ENCODE measurements at places on chromosomes 11 and 22. TPM values are rescaled to one million over a fixed set of nuclear protein-coding genes. Genes with fewer than 3 reads are reported as not detected.

MIAT gene
- total RNA-seq: 0.39 TPM

PSMD13 gene
- 173 TPM for total RNA-seq

MS4A6E gene
- not detected for total RNA-seq

TSPAN32 gene
- 2.7 TPM for total RNA-seq

NECTIN1 gene
- total RNA-seq: 7.7 TPM

ZNF214 gene
- 3.5 TPM for total RNA-seq

KRTAP5-2 gene
- not detected for total RNA-seq

CBLIF gene
- total RNA-seq: not detected

GRCh38 chr22:44594951-44595350, 96.9 kb upstream of the RTL6 start:
- DNase-seq: no peak

GRCh38 chr11:62931499-62932278, 10.5 kb upstream of the CHRM1 start:
- DNase-seq: peak; percentile 43

DNA sequence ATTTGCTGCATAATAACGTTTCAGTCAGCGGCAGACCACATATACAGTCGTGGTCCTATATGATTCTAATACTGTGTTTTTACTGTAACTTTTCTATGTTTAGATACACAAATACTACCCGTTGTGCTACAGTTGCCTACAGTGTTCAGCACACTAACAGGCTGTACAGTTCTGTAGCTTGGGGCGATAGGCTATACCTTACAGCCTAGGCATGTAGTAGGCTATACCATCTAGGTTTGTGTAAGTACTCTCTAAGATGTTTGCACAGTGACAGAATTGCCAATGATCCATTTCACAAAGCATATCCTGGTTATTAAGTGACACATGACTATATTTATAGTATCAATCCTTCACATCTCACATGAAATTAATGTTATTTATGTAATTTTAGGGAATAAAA, 78.2 kb downstream of the YAP1 start:
- DNase-seq: no peak

GRCh38 chr11:119483881-119484371, 61.0 kb upstream of the THY1 start:
- no peak for DNase-seq

DNA sequence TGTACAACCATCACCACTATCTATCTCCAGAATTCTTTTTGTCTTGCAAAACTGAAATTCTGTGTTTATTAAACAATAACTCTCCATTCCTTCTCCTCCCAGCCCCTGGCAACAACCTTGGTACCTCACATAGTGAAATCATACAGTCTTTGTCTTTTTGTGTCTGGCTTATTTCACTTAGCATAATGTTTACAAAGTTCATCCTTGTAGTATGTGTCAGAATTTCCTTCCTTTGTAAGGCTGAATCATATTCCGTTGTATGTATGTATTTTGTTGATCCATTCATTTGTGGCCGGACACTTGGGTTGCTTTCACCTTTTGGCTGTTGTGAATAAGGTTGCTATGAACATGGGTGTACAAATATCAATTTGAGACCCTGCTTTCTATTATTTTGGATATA, 243.7 kb upstream of the TBCEL start:
- DNase-seq: no peak

DNA sequence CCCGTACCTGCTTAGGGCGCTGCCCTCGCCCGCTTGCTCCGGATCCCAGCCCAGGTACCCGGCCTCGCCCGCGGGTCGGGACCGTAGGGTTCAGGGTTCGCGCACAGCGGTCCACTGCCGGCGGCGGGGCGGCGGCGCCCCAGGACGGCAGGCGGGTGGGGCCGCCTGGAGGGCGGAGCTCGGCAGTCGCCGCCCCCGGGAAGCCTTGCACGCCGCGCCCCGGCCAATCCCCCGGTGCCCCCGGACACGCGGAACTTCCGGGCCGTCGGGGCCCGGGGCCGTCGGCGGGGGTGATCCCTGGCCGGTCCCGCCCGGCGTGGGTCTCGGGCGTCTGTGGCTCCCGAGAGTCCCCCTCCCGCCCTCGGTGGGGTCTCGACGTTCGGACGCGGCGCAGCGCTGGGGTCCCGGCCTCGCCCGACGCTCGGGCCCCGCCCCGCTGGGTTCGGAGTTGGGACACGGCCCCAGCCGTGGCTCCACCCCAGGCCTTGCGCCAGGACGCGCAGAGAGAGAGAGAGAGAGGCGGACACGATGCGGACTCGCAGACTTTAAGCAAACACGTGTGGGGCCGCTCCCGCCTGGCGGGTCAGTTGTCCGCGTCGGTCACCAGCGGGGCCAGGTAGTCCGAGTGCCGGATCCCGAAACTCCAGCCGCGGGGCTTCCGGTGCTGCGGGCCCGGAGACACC, at the start of gene TYMP:
TYMP (minus strand) TSS at position 116 of the 683 bp plus-strand sequence. CDS start 303 bp downstream, outside the sequence.
- peak; percentile 83 for DNase-seq

DNA sequence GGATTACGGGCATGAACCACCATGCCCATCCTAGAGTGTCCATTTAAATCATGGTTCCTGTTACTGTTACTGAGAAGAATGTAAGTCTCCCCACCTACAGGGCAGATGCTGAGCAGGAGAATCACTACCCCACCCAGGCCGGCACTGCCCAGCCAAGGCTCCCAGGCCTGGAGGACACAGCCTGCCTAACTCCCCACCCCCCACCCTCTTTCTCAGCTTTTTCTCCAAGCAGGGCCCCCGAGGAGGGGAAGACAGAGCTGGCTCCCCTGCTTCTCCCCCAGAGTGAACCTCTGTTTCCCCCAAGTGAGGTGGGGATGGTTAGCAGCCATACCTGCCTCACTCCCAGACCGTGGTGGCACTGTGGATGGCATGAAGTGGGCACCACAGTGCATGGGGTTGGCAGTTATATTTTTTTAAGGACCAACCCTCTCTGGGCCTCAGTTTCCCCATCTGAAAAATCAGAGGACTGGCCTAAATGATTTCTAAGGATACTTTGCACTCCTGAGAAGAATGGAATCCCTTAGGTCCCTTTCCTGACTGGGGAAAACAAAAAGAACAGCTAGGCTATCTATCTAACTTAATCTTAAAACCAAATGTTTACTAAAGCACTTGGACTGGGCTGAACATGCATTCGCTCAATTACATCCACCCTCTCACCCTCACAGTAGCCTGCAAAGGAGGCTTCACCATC, 5.0 kb downstream of the CBX7 start:
- DNase-seq: no peak

DNA sequence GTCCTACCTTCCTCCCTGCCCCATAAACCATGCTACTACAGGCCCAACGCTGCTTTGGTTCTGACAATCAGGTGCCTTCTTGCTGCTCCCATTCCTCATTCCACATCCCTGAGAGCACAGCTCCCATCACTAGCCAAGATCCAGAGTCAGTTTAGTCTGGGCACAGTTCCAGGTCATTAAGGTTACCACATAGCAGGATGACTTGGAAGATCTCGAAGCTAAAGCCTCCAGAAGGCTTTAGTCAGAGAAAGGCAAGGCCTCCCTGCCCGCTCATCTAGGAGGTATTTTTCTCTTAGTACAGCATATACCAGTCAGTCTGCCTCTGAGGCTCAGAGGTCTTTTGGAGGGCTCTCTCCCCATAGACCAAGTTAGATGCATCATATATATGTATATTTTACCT, 30.3 kb downstream of the TRIM66 start:
- DNase-seq: peak; percentile 86

GRCh38 chr22:41177040-41177621, 28.0 kb upstream of the L3MBTL2 start:
- DNase-seq: no peak

DNA sequence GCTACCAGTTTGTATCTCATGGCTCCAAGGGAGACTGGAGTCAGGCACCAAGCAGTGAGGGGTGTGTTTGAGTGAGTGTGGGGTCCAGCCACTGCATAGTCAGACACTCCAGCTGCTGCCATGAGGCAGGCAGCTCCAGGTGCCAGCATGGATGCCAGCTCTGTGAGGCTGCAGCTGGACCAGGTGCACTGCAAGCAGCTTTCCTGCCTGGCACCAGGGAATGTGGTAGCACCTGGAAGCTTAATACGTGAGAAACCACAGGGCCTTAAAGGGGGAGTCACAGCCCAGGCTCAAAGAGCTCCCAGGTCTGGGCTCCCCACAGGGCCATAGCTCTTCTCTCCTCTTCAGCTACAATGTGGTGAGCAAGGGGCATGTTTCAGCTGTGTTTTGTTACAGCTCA, 817.8 kb upstream of the LUZP2 start:
- no peak for DNase-seq

GRCh38 chr11:116225784-116226585, 546.8 kb downstream of the BUD13 start:
- DNase-seq: peak; percentile 5

- DNase-seq: no peak
These were observed 707.9 kb upstream of the ANO5 start for GRCh38 chr11:21485006-21485405.
